ENCODE measurements at places on chromosomes 11 and 22. TPM values are rescaled to one million over a fixed set of nuclear protein-coding genes. Genes with fewer than 3 reads are reported as not detected.

The KDM2A gene
- total RNA-seq = 37.9 TPM

The HEPHL1 gene
- not detected for total RNA-seq

The EXPH5 gene
- total RNA-seq = 6.8 TPM

The PACSIN2 gene
- 39.1 TPM for total RNA-seq

The CASP1 gene
- not detected for total RNA-seq

The MUC5AC gene
- under 0.01 TPM for total RNA-seq

The POU2AF3 gene
- total RNA-seq = not detected

The PAX6 gene
- total RNA-seq = 5.7 TPM

The CYP2D6 gene
- total RNA-seq = 0.18 TPM

DNA sequence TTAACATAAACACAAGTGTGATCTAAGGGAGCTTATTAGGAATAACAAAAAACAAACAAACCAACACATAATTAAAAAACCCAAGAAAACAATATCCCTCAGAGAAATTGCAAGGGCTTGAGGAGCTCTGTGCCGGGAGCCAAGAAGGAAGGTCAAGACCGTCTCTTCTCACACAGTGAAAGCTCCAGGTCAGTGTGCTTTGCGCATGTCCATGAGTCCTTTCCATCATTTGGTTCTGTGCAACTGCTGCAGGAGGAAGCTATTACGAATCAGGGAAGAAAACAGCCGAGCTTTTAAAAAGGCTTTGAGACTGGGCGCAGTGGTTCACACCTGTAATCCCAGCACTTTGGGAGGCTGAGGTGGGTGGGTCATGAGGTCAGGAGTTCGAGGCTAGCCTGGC is 4.6 kb downstream of the KRTAP5-8 start:
- no peaks in the 10 kb centered on the region for H3K36me3 ChIP-seq
- H3K27me3 ChIP-seq = peaks cover 48% of the 10 kb centered on the region
- no peak overlapping the region for H3K27ac ChIP-seq
- no peak for DNase-seq
- no peak overlapping the region for H3K4me3 ChIP-seq

DNA sequence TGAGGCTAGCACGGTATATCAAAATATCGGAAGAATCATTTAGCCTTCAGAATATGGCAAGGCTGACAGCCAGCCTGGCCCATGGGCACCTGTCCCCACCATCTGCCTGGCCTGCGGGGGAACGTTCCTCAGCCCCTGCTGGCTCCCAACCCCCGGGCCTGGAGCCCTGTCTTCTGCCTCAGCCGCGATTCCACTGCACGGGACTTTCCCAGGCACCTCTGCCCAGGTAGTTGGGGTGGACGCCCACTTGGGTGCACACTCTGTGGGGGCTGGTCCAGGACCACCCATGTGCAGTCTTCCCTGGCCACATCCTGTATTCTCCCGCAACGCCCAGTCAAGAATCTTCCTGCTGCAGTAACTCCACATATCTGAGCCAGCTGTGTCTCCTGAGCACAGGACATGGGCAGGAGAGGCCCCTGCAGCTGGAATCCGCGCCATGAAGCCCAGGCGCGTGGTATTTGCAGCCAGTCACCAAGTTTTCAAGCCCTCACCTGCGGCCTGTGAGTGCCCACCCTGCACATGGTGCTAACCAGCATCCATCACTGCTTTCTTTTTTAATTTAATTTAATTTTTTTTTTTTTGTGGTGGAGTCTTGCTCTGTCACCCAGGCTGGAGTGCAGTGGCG is 77.9 kb downstream of the KCNQ1 start:
- H3K36me3 ChIP-seq = no peaks in the 10 kb centered on the region
- H3K27ac ChIP-seq = no peak overlapping the region
- no peaks in the 10 kb centered on the region for H3K4me1 ChIP-seq
- no peak overlapping the region for H3K4me3 ChIP-seq

DNA sequence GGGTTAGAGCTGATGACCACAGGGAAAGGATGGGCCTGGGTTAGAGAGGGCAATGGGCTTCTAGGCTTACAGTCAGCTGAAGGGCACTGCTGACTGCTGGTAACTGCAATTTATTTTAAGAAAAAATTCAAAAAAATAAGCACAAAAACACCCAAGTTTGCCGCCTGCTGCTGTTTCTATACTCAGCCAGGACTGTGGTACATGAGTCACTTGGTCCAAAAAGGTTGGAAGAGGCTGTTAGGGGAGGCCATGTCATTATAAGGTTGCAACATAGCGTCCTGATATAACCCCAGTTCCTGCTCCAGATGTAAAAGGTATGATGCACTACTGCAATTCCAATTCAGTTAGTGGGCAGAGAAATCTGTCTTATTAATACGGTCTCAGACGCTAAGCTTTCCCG is 98.9 kb downstream of the ETS1 start:
- DNase-seq = no peak
- no peaks in the 10 kb centered on the region for H3K27me3 ChIP-seq
- H3K27ac ChIP-seq = no peak overlapping the region
- no peak overlapping the region for H3K4me3 ChIP-seq
- no peaks in the 10 kb centered on the region for H3K36me3 ChIP-seq

- H3K4me1 ChIP-seq = peaks cover 5% of the 10 kb centered on the region
- DNase-seq = no peak
- H3K4me3 ChIP-seq = no peak overlapping the region
- no peak overlapping the region for H3K27ac ChIP-seq
- no peaks in the 10 kb centered on the region for H3K27me3 ChIP-seq
Measured at GRCh38 chr11:68413591-68413999, 47.0 kb upstream of the PPP6R3 start.

DNA sequence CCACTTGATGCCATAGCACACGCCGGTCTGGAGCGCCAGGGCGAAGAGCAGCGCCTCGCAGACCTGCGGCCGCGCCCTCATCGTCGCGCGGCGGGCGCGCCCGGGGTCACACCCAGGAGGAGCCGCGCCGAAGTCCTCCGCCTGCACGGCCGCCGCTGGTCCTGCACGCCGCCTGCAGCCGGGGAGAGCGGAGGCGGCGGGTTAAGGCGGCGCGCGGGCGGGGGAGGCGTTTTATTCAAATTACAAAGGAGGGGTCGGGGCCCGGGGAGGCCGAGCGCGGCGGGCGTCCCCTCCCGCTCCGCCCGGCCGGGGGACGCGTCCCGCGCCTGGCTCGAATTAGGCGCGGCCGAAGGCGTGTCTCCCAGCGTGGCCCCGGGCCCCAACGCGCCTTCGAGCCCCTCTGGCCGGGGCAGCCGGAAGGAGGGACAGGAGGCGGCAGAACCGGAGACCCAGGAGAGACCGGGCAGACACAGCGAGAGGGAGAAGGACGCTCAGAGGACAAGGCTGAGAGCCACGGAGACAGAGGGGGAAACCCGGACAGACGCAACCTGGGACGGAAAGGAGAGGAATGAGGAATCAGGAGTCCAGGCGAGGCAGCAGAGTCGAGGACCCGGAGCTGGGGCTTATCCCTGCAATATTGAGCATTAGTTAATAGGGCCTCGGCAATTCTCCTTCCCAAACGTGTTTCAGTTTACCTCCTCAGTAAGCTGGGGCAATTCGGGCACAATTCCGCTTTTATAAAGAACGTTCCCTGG is at the start of gene WNT11:
Gene WNT11 (minus strand): TSS at position 176 of the 755 bp plus-strand sequence. CDS start 95 bp downstream, at position 81.
- H3K4me1 ChIP-seq = peaks cover 18% of the 10 kb centered on the region
- no peak within 1 kb of the TSS for H3K27ac ChIP-seq
- peaks cover 26% of the 10 kb centered on the region for H3K27me3 ChIP-seq
- peak; percentile 89 for DNase-seq
- H3K36me3 ChIP-seq = no peaks in the 10 kb centered on the region

GRCh38 chr11:50423208-50423607 is 390.5 kb downstream of the OR4C45 start:
- no peak overlapping the region for H3K27ac ChIP-seq
- H3K4me1 ChIP-seq = no peaks in the 10 kb centered on the region
- H3K36me3 ChIP-seq = no peaks in the 10 kb centered on the region
- no peak for DNase-seq
- H3K4me3 ChIP-seq = no peak overlapping the region
- no peaks in the 10 kb centered on the region for H3K27me3 ChIP-seq

GRCh38 chr11:2310786-2311352 is 9.1 kb downstream of the TSPAN32 start:
- H3K27me3 ChIP-seq = peaks cover 7% of the 10 kb centered on the region
- no peak for DNase-seq
- H3K36me3 ChIP-seq = no peaks in the 10 kb centered on the region
- no peak overlapping the region for H3K27ac ChIP-seq
- peaks cover 92% of the 10 kb centered on the region for H3K4me1 ChIP-seq

DNA sequence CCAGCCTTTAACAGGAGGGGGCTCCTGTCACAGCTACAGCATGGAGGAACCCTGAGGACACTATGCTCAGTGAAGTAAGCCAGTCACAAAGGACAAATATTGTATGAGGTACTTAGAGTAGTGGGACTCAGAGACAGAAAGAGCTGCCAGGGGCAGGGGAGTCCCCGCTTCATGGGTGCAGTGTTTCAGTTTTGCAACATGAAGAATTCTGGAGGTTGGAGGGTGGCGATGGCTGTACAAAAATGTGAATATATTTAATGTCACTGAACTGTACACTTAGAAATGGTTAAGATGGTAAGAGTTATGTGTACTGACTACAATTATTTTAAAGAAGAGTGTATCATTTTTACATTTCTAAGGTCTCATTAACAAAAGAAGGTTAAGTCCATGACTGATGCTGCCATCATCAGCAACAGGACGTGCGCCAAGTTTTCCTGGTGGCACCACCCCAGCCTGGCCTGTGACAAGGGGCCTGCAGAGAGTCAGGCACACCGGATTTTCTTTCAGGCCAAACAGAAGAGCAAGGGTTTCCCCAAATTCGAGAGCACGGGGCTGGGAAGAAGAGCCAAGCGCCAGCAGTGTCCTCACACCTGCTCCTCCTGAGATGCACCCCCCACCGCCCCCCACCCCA is 22.1 kb downstream of the YPEL1 start:
- peaks cover 14% of the 10 kb centered on the region for H3K4me1 ChIP-seq
- H3K4me3 ChIP-seq = no peak overlapping the region
- H3K27me3 ChIP-seq = peaks cover 43% of the 10 kb centered on the region
- H3K27ac ChIP-seq = no peak overlapping the region
- no peak for DNase-seq

DNA sequence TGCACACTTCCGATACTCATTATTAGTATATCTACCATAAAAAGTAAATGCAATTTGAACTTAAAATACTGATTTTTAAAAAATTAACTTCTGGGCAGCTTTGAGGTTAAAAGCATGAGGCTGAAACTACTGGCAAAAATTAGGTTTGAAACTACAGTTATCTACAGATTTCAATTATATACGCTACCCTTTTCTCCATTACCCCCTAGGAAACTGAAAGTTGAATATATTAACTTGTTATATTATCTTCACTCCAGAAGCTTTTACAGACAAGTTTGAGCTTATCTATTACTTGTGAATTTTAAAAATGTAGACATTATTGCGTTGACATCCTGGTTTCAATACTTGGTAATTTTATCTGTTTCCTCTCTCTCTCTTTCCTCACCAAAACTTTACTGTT is 96.7 kb upstream of the DDI1 start:
- H3K4me3 ChIP-seq = no peak overlapping the region
- DNase-seq = no peak
- H3K4me1 ChIP-seq = no peaks in the 10 kb centered on the region
- no peak overlapping the region for H3K27ac ChIP-seq
- no peaks in the 10 kb centered on the region for H3K36me3 ChIP-seq
- H3K27me3 ChIP-seq = no peaks in the 10 kb centered on the region

GRCh38 chr11:71342116-71342515 is 89.7 kb upstream of the SHANK2 start:
- peaks cover 3% of the 10 kb centered on the region for H3K4me1 ChIP-seq
- no peak overlapping the region for H3K27ac ChIP-seq
- DNase-seq = no peak
- no peaks in the 10 kb centered on the region for H3K36me3 ChIP-seq
- peaks cover 51% of the 10 kb centered on the region for H3K27me3 ChIP-seq

DNA sequence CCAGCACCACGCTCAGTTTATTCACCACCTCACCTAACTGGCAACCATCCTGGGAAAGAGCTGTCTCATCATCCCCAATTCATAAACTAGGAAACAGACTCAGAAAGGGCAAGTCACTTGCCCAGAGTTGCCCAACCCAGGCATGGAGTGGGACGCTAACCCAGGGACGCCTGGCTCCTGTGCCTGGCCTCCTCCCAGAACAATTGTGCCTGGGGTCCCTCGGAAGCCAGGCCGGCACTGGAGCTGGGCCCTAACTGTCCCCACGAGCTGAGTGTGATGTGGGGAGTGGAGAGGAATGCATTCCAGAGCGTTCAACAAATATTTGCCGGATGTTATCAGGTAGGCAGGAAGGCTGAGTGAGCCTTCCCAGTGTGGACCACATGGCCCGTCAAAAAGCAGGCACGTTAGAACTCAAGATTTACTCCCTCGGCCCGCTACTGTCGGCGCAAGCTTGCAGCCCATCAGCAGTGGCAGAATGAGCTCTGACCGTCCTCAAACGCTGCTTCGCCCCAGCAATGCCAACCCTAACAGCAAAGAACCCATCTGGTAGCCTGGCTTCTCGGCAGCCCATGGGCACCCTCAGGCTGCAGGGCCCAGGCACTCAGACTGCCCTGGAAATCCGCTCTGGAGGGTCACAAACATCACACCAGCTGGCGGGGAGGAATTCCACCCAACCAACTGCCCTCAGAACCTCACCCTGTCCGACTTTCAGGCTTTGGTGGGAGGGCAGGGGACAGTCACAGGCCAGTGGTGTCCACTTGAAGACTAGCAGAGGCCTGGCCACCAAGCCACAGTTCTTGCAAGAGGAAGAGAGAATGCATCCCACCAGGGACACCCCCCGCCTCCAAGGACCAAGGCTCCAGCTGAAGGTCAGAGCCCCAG is 35.6 kb downstream of the MYH9 start:
- peaks cover 17% of the 10 kb centered on the region for H3K4me1 ChIP-seq
- no peaks in the 10 kb centered on the region for H3K27me3 ChIP-seq
- H3K36me3 ChIP-seq = peaks cover 17% of the 10 kb centered on the region

DNA sequence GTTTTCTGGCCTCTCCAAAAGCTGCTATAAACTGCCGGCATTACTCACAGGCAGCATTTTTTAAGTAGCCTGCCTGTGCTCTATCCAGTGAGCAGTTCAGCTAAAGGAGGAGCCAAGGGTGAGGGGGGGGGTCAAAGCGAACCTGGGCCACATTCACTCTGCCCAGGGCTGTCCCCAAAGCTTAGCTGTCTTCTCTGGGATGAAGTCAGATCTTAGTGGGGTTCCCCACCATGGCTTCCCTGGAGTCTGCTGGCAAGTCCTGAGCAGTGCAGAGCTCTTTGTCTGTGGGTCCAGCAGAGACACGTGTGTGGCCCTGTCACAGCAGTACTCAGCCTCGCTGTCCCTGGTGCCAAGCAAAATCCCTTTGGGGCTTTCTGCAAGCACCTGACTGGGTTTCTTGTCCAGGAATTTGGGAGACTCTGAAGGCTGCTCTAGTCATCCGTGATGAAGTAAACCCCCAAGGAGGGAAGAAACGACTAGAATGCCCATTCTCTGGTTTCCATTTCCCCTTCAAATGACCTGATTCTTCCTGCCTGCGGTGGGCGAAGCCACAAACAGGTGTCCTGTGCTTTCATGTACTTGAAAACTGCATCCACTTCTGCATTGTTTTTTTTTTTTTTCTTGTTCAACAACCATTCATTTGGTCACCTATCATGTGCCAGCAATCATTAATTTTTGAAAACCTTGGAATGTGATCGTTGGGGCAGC is 2.6 kb downstream of the KCNJ5 start:
- H3K27me3 ChIP-seq = peaks cover 12% of the 10 kb centered on the region
- H3K27ac ChIP-seq = no peak overlapping the region
- H3K36me3 ChIP-seq = no peaks in the 10 kb centered on the region
- no peak overlapping the region for H3K4me3 ChIP-seq
